Activated CD4-positive, CD25-positive, alpha-beta regulatory T cell (primary cell): ENCODE measurements at places on chromosomes 6 and 20.

DNA sequence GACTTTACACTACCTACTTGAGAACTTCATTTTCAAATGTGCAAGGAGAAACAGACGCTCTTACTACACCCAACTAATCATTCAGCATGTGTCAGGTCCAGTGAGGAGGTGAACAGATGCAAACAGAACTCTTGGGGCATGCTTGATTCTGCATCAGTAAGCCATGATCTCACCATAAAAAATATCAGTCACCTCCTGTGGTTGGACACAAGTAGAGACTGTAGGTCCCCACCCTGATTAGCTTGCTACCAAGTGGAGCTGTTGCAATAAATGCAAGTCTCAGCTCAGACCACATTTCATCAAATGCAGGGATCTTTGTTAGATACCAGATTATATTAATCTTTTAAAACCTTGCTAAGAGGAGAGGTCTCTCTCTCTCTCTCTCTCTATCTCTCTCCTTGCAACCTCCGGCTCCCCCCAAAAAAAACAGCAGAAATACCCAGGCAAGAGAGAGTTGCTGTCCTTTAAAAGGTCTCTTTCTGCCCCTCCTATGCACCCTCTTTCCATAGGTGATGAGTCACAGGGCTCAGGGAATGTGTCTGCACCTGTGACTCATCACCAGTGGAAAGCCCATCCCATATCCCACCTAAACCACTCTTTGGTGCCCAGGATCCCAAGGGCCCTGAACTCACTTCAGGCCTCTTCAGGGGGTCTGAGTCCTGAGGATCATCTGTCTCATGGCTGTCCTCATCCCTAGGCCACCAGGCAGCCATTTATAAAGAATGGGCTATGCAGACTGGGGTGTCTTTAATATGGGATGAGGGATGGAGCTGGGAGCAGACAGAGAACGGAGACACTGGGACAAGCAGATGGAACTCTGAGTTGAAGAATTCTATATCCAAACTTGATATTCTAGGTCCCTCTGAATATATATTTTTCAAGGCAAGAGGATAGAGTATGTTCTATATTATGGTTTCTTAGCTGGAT lies 154.5 kb downstream of the QRSL1 start:
- DNase-seq: no peak

DNA sequence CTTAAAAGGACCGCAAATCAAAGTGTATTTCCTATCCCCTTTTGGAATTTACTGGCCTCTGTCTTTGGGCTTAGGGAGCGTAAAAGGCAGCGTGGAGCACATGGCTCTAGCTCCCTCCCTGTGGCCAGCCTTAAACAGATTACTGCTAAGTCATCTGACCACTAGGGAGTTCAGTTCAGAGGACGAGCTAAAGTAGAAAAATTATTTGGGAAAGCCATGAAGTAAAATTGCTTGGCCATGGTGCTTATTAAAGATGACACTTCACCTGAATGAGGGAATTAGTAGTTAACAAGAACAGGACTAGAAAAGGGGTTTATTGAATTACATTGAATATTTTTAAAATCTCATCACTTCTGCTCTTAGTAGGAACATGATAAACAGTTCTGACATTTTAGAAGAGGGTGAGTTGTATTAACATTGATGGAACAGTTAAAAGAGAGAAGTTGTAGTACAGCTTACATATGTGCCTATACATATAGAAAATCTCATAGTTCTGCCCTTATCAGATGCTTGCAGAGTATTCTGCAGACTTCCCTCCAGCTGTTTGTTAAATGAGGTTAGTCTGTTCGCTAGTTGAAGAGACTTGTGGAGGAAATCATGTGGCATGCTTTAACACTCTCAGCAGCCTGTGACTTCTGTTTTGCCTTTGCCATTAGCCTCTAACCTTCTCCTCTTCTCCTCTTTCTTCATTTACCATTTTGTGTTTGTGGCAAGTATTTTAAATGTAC lies 31.2 kb upstream of the MAPK13 start:
- no peak for DNase-seq

DNA sequence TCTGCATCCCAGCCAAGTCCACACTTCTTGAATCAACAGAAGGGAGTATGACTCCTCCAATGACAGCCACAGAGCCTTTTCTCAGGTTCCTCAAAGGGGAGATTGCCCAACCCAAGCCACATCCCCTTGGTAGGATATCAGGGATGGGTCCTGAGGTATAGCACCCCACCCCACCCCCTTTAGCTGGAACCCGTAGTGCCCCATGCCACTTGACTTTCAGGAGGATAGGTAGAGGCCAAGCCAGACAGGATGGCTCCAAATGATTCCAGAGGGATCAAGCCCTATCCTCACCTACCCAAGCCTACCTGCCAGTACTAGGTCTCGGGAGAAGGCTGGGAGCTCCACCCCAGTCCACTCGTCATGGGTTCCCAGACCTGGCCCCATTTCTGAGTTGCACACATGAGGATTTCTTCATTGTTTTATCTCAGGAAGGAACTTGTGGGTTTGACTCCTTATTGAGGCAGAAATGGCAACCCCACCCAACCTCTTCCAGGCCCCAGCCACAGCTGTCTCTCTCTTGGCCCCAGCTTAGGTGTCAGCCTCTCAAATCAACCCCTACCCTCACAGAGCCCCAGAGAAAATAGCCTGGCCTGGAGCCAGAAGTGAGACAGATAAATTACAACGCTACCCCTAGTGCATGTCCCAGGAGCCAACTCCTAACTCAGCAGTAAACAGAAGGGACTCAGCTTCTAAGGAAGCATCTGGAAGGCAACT lies 3.6 kb downstream of the CCND3 start:
- DNase-seq: no peak

DNA sequence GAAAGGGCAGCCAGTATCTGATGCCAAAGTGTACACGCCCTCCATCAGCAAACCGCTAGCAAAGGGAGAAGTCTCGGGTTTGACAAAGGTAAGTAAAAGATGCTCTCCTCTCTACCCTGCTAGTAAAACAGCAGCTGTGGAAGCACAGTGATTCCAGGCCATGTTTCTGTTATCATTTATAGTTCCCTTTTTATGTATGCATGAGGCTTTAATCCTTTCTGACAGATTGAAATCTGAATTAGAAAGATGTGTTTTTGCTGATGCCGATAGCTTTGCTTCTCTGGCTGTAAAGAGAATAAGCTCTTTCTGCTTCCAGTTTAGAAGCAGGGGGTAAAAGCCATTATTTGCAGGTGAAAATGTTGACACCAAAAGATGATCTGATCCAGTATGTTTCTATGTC lies 392.4 kb upstream of the SOX4 start:
- no peak for DNase-seq
